ENCODE measurements at places on chromosomes 12 and 14. TPM values are rescaled to one million over a fixed set of nuclear protein-coding genes. Genes with fewer than 3 reads are reported as not detected.

DNA sequence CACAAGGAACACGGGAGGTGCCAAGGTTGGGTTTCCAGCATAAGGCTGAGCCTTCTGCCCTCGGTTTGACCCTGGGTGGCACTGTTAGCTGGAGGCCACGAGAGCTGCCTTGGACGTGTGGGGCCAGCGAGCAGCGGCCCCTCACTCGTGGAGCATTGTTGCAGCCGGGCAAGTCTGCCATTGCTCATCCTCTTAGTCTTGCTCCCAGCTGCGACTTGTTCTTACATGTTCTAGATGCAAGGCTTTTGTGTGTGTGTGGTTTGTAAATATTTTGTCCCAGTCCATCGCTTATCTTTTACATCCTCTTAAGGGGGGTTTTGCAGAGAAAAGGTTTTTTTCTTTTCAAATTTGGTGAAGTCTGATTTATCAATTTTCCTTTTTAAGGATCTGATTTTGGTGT lies 21.1 kb upstream of the C1S start:
- DNase-seq = no peak

DNA sequence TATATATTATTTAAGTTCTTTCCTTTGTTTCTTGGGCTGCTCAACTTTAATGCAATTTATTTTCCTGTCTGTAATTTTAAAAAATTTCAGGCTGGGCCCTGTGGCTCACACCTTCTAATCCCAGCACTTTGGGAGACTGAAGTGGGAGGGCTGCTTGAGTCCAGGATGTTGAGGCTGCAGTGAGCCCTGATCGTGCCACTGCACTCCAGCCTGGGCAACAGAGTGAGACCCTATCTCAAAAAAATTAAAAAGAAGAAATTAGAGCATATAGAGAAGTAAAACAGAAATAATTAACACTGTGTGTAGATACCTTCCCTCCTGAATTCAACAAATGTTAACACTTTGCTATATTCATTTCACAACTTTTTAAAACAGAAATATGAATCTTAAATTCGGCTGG lies 74.2 kb downstream of the DENND5B start:
- DNase-seq = no peak

DNA sequence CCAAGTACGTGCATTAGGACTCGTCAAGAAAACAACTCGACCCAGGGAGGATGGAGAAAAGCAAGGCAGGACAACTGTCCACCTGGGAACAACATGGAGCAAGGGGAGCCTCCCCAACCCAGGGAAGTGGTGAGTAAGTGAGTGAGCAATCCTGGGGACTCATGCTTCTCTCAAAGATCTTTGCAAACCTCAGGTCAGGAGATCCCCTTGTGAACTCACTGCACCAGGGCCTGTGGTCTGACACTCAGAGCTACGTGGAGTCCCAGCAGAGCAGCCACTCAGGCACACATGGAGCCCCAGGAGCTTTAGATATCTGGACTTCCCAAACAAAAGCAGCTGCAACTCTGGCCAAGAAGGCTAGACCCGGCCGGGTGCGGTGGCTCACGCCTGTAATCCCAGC lies 12.2 kb upstream of the OR5AU1 start:
- no peak for DNase-seq

DNA sequence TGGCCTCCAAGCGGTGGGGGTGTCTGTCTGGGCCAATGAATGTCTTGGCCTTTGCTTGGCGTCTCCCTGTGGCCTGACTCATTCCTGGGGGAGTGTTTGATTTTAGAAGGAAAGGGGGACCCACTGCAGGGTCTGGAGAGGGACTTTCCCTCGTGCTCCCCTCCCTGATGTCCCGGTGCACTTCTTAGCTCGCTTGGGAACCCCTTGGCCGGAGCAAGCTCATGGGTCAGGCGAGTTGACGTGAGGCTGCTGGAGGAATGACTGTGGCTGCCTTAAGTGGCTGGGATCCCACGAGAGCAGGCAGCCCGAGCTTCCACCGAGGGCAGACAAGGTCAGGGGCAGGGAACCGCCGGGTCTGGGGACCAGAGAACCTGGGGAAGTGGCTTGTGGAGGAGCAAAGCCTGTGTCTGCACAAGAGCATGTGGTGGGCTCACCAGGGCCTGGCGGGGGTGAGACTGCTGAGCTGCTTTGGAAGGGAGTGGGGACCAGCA lies 218.4 kb upstream of the C14orf180 start:
- no peak for DNase-seq

DNA sequence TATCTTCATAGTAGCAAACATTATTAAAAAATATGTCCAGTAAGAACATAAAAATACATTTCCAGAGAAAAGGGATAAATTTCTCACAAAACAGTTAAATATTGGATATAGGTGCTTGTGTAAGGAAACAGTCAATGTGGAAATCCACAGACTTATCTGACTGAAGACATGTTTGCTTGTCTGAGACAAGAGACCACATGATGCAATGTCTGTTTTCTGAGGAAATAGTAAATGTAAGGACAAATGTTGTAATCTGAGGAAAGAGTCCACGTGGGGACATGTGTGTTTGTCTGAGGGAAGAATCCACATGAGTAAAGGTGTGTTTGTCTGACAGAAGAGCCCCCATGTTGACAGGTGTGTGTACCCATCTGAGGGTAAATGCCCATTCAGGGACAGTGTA lies 1093.2 kb downstream of the TMEM121 start:
- DNase-seq = no peak

GRCh38 chr14:102807013-102807406 lies 29.8 kb downstream of the TRAF3 start:
- DNase-seq = no peak

- no peak for DNase-seq
These were observed 6.0 kb downstream of the PRMT8 start for GRCh38 chr12:3496957-3497356.

GRCh38 chr12:109654357-109654756 lies 59.3 kb upstream of the FAM222A start:
- no peak for DNase-seq

The SSTR1 gene
- total RNA-seq = not detected

DNA sequence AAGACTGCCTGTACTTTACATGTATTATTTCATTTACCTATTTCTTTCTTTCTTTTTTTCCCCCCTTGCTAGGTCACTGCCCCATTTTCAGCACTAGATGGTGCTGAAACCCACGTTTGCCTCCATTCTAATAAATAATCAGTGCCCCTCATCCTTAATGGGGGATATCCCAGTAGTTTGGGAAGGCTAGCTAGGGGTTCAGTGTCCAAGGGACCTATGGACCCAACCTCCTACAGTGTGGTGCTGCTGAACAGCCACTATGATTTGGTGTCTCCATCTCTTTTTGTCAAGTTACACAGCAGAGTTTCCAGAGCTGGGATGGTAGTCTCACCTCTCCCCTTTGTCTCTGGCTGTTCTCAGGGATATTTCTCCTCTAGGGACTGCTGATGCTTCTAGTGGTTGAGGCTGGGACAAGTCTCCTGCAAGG lies 6.5 kb upstream of the HCFC2 start:
- DNase-seq = no peak

DNA sequence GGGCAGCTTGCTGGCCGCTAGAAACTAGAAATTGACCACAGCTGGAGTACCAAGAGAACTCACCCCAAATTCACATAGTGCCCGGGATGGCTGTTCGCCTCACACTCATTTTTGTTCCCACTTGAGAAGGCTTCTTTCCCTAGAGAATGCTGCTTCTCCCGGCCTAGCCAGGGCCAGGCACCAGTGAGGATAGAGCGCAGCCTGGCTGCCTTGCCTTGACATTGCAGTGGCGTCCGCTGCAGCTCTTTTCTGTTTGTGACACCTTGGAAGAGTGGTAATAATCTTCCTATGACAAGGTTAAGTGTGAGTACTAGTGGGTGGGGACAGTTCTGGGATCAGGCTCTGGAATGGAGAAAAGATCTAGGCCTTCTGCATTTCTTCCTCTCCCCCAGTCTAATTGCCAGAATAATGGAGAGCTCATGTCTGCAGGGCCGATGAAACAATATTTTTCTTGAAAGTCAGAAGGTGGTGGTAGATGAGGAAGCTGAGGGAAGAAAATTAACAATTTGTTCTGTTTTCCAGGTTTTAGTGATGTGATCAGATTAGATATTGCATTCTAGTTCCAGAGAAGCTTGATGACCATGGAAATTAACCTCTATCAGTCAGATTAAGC lies 3.7 kb downstream of the TMEM253 start:
- DNase-seq = peak; percentile 81

GRCh38 chr12:121513464-121514183 lies 67.2 kb downstream of the KDM2B start:
- DNase-seq = peak; percentile 31

The RAPGEF3 gene
- 2.5 TPM for total RNA-seq

DNA sequence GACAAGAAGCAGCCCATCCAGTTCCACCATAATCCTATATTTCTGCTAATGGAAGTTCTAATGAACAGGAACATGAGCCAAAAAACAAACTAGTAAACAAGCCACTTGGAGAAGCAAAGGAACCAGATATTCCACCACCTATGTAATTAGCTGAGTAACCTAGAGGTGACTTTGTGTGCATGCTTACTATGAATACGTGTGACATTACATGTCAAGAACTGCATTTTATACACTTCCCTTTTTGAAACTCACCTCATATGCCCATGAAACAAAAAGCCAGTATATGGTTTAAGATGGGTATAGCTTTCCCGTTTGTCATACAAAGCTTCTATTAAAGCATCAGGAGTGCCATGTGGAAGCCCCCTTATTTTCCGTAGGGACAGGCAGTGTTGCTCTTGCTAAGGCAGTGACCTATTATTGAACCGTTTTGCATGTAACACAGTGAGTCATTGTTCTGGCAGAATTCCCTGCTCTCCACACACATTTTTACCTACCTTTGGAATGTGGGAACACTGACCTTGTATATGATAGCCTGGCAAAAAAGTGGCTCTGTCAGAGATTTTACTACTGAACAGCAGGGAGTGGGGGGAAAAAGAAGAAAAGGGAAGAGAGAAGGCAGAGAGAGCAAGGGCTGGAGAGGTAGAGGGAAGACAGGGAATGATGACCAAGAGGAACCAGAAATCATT lies 34.8 kb upstream of the FRMD6 start:
- DNase-seq = no peak

GRCh38 chr14:62691647-62692489 lies 353.4 kb downstream of the KCNH5 start:
- DNase-seq = no peak

The CIDEB gene
- total RNA-seq = 25.8 TPM

- DNase-seq = no peak
These were observed 388.6 kb upstream of the TMPO start for GRCh38 chr12:98126637-98127335.

DNA sequence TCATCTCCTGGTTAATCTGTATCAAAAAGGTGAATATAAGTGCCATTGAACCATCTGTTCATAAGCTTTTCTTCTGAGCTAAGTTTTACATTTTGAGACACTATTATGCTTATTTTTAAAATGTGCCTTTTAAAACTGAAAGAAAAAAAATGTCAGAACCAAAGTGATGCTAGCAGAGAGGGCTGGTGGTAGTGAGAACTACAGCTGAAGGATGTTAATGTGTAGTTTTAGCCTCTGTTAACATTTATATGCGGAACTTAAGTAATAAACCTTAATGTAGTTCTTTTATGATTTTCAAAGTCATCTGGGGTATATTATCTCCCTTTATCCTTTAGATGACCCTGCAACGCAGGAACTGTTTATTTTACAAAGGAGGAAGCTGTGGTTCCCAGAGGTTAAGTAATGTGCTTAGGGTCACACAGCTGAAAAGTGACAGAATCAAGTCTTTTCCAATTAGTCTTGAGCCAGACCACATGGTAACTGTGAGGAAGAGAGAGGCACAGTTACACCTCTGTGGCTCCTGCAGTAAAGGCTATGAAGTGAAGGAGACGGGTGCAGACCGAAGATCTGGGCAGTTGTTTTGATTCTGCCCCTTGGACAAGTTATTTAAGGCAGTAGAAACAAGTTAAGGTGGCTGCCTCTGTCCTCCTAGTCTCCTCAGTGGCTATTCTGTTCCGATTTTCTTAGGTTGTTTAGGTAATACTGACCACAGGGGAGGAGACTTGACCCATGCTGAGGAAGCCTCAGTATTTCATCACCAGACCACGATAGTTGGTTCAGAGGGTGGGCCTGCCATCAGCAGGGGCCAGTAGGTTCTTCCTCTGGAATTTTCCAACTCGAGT lies 23.9 kb downstream of the GNG2 start:
- no peak for DNase-seq

The MYO1A gene
- total RNA-seq = 0.61 TPM

DNA sequence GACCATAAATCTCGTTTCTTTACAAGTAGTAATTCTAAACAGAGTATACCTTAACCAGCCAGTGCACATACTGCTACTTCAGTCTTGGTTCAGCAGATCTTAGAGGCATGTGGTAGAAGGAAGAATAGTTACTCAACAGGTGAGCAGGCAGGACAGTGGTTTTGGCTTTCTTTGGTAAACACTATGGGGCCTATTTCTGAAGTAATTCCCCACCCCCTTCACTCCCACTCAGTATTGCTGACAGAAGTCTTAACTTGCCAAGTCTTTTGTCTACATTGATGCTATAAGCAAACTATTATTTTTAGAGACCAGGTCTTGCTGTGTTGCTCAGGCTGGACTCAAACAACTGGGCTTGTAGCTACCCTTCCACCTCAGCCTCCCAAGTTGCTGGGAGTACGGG lies 68.5 kb downstream of the FBXO34 start:
- peak; percentile 60 for DNase-seq

The SYCP3 gene
- 0.07 TPM for total RNA-seq

Measured in activated CD4-positive, alpha-beta memory T cell treated with anti-CD3 and anti-CD28 coated beads for 36 hours (primary cell).